Vagina (tissue), 2 donors: ENCODE measurements at places on chromosomes 13 and 19.

DNA sequence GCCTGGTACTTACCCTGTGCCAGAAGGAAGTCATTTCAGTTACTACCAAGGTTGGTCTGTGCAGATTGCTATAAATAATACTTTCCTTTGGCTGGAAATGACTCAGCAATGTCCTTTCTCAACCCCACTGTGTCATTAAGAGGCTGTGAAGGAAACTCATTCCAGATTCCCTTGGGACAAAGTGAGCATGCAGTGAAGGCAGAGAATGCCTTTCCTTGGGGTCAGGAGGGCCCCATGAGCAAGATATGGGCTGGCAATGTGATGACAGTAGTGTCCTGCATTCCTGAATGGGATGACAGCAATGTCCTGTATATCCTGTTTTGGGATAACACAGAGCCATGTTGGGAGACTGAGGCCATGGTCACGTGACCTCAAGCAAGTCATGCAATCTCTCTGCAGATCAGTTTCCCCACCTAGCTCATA lies 213.1 kb upstream of the TMTC4 start:
- DNase-seq = no peak

DNA sequence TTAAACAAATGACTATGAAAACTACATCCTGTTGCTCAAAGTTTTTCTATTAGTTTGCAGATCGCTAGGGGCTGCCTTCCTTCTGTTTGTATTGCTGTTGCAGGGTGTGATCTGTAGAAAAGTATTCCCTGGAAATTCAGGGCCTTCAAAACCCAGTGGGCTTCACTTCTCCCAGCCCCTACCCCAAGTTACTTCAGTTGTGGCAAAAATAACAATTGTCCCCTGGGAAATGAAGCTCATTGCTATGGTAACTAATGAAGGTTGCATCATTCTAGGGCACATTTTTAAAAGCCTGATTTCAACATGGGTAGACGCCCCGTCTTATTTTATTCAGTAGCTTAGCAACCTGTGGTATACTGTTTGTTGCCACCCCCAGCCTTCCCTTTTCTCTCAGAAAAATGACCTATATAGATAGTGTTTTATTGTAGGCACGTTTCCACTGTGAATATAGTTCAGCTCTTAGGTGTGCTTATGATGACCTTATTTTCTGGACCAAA lies 60.9 kb downstream of the WDFY2 start:
- no peak for DNase-seq

- DNase-seq = no peak
Observed at GRCh38 chr19:48394331-48395169, 1.1 kb downstream of the GRIN2D start.

GRCh38 chr19:12847159-12848139 lies 9.1 kb downstream of the MAST1 start:
- no peak for DNase-seq

- DNase-seq = no peak
Observed at GRCh38 chr19:8251025-8251472, 41.9 kb downstream of the CERS4 start.

GRCh38 chr19:4592445-4592844 lies 33.0 kb upstream of the SEMA6B start:
- DNase-seq = no peak

DNA sequence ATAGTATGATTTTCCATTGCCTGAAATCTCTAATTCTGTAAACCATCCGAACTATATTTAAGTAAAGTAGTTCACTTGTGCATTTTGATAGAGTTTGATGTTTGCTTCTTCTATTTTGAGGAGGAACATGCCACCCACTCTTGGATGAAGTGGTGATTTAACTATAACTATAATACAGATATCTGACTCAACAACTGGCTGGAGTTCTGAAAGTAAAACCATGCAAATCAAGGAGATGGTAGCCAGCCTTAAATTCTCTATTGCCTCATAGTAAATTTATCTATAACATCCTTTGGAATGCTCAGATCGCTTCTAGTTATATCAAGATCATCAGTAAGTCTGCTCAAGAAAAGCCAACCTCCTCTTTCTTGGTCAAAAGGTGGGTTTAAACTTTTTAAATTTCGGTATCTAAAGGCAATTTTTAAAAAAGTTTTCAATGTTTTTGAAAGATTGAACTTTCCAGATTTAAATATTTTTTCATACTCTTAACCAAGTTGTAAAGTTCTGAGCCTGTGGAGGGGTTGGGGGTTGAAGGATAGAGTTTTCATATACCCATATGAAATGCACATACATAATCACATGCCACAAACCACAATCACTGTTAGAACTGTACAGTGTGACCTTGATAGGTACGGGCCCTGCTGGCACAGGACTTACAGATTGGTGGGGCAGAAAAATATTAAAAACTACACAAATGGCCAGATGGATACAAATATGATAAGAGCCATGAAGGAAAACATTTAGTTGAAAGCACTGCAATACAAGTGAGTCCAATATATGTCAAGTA lies 90.5 kb upstream of the RFC3 start:
- no peak for DNase-seq

GRCh38 chr13:104967836-104968630 lies 1567.4 kb downstream of the EFNB2 start:
- DNase-seq = no peak

DNA sequence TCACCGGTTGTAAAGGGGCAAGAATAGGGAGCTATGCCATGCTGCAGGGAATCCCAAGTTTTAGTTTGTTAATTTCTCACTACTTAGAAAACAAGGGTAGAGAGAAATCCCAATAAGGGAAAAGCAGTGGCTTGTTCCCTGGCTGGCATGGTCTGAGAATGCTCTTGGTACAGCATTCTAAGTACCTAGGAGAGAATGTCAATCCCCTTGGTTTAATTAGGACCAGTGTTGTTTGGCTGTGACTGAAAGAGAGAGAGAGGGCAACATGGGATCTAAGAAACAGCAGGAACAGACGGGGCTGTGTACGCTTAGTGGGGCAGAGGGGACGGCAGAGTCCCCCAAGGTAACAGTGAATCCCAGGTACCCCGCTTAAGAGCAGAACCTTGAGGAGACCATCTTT lies 228.8 kb downstream of the PCDH9 start:
- DNase-seq = no peak
